ENCODE measurements at places on chromosomes 7 and 10.

DNA sequence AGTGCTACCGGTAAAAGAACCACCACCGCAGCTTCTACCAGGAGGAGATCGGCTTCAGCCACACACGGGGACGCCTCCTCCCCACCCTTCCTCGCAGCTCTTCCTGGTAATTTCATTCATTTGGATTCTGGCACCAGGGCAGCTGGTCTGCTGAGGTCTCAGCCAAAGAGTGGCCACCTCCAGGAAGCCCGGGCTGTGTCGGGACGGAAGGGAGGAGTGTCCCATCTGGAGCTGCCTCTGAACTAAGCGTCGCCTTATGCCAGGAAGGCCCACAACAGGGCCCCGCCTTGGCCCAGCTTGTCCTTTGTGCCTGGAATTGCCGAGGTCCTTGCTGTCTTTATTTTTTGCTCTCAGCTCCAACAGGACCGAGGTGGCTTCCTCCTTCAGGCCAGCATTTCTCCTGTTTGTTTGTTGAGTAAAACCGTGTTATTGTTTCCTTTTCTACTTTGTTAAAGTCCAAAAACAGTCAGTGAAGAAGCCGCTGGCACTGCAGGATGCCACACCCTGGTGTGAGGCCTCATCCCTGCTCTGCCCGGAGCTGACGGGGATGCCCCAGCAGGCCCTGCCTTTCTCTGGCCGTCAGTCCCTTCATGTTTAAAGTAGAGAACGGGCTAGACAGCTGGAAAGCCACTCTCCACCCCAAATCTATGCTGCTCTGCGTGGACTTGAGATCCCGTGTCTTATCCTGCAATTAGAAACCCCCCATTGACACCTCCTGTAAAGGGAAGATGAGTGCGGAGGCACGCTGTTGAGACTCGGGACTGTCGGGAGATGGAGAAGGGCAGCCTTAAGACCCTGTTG lies 24.5 kb upstream of the TTYH3 start:
- no peak for DNase-seq

- DNase-seq, result no peak
Measured at GRCh38 chr7:69736126-69736810, 138.0 kb downstream of the AUTS2 start.

GRCh38 chr7:112634107-112634506 lies 153.3 kb downstream of the LSMEM1 start:
- DNase-seq, result no peak

- peak; percentile 52 for DNase-seq
Measured at GRCh38 chr10:71933651-71934050, 30.5 kb upstream of the CHST3 start.

DNA sequence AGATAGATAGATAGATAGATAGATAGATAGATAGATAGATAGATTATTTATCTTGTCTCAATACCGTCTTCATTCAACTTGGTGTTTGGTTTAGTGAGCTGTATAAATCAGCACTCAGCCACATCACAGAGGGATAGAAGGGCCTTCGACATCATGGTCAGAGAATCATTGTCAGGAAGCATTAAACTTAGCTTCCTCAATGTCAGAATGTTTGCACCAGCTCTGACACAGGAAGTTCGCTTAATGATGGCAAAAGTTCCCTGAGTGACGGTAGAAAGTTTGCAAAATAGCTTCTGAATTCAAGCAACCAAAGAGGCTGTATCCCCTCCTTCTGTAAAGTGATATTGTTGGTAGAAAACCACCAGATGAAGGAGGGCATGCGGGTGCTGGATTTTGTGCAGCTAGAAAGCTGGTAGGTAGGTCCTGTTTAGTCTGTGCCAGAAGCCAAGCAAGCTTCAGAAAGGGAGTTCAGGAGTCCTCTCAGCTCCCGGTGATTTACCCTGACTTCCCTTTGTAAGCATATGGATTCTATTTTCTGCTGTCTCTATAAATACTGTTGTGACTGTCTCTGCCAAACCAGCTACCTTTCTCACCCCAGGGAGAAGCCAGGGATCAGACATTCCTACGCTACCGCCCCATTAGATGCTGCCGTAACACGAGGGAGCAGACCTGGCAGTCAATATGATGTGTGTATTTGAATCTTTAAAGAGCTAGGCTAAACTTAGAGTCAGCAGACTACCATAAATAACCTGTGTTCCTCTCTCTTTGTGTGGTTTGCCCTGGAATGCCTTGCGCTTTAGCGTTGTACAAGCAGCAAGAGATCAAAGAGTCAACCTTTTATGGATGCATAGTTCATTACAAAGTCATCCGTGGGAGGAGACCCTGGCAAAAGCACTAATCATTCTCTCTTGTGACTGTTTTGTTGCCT lies 200.5 kb upstream of the KIAA1217 start:
- DNase-seq, result no peak

GRCh38 chr10:13648425-13648824 lies 61.7 kb downstream of the PRPF18 start:
- DNase-seq, result no peak

DNA sequence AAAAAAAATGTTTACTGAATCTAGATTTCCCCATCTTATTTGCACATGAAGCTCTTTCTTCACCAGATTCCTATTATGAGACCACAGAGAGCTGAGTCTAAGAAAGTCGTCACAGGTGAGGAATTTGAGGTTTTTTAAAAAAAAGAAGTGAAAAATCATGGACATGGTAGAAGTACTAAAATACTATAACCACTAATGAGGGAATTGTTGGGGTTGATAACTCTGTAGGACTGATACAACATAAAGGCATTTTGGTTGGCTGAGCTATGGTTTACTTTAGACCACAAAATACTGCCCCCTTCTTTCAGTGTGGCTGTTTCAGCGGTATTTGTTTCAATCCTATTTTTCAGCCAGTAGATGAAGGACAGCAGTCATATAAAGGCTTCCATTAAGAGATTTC lies 1111.3 kb downstream of the TYW1 start:
- no peak for DNase-seq

DNA sequence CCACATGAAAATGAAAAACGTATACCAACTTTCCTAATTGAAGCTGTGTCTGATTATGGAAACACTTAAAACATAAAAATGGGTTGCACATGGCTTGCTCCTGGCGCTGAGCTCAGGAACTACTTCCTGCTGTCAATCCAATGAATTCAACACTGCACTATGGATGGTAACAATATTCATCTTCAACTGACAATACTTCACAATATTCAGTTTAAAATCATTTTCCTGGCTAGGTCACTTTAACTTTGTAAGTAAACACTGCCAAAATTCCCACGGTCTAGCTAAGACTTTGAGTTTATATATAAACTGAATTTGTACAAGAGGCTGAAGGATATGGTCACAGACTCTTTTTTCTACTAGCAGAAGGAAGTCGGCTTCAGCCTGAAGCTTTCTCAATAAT lies 556.9 kb downstream of the TNS3 start:
- no peak for DNase-seq

- no peak for DNase-seq
Measured at GRCh38 chr7:41503438-41503837, 199.5 kb downstream of the INHBA start.

DNA sequence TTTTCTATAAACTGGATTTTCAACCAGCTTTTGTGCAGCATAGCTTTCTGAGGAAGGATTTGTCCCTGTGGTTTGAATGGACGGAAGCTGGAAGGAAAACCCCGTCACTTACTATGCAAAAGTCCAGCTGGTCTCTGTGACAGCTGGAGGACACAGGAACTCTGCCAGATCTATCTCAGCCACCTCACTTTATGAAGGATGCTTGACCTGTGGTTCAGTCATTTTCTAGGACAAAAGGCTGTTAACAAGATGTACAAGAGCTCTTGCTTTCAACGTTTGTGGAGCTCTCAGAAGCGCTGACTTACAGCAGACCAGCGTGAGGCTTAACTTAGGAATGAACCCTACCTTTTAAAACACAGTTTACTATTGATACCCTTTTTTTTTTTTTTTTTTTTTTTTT lies 90.8 kb downstream of the CREM start:
- DNase-seq, result no peak

DNA sequence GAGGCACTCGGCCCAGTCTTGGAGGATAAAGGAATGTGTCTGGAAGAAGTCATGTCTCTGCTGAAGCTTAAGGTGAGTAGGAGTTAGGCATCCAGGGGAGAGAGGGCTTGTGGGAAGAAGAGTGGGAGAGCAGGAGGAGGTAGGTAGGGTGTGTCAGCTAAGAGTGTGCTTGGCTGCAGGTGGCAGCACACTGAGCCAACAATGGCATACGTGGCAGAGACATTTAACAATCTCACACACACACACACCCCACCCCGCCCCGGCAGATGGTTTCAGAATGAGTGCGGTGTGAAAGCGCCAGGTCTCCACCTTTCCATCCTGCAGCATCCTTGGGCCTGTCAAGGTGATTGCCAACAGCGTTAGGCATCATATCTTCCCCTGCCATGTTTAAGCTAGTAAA lies 11.2 kb upstream of the ARPC1A start:
- no peak for DNase-seq

- DNase-seq, result no peak
Measured at GRCh38 chr7:151897951-151898686, 21.2 kb upstream of the PRKAG2 start.

GRCh38 chr7:77226357-77226839 lies 26.8 kb upstream of the FGL2 start:
- DNase-seq, result no peak

- no peak for DNase-seq
Measured at GRCh38 chr7:148050492-148051158, 539.9 kb upstream of the C7orf33 start.

- no peak for DNase-seq
Measured at GRCh38 chr10:72812415-72812752, 81.2 kb upstream of the OIT3 start.

- no peak for DNase-seq
Measured at GRCh38 chr10:45410807-45411606, 37.0 kb downstream of the ALOX5 start.

DNA sequence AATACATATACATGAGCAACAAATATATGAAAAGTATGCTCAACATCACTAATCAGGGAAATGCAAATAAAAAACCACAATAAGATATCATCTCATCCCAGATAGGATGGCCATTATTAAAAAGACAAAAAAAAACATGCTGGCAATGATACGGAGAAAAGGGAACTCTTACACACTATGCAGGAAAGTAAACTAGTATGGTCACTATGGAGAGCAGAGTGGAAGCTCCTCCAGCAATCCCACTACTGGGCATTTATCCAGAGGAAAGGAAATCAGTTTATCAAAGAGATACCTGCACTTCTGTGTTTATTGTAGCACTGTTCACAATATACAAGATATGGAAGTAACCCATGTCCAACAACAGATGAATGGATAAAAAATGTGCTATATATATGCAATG lies 217.5 kb downstream of the SDK1 start:
- no peak for DNase-seq

GRCh38 chr7:14579971-14580370 lies 322.6 kb downstream of the DGKB start:
- no peak for DNase-seq

GRCh38 chr10:122650331-122650730 lies 49.3 kb downstream of the C10orf120 start:
- no peak for DNase-seq

- DNase-seq, result no peak
Measured at GRCh38 chr7:128447941-128448564, 7.6 kb upstream of the HILPDA start.

GRCh38 chr10:73591935-73592699 lies 975 bp upstream of the USP54 start:
- DNase-seq, result no peak

- no peak for DNase-seq
Measured at GRCh38 chr7:121123032-121123431, 134.5 kb downstream of the CPED1 start.

- no peak for DNase-seq
Measured at GRCh38 chr10:86311906-86312305, 54.7 kb downstream of the GRID1 start.

DNA sequence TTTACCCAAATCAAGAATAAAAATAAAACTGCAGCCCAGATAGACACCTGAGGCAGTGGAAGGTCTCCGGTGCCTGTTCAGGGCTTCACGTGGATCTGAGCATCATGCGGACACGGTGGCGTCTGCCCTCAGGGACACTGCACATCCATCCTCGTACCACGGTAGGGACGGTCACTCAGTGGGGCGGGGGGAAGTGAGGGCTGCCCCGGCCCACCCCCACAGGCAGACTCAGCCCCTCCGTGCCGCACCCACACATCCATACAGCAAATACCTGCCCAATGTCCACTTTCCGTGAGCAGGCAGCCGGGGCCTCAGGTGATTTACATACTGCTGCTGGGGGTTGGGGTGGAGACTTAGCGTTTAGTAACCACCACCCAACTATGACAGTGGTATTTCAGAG lies 207.8 kb downstream of the DIP2C start:
- no peak for DNase-seq

DNA sequence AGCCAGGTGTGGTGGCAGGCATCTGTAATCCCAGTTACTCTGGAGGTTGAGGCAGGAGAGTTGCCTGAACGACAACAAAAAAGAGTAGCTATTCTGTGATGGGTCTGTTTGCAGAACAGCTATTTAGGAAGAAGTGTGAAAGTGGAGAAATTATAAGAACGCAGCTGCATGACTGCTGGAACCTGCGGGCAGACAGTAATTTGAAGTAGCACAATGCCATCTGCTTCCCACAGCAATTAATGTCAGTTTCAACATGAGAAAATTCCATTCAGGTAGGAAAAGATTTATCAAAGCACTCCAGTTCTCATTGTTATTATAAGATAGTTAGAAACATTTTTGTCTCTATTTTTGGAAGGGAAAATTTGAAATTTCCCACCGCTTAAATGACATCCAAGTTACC lies 21.5 kb downstream of the LAMB1 start:
- DNase-seq, result no peak

DNA sequence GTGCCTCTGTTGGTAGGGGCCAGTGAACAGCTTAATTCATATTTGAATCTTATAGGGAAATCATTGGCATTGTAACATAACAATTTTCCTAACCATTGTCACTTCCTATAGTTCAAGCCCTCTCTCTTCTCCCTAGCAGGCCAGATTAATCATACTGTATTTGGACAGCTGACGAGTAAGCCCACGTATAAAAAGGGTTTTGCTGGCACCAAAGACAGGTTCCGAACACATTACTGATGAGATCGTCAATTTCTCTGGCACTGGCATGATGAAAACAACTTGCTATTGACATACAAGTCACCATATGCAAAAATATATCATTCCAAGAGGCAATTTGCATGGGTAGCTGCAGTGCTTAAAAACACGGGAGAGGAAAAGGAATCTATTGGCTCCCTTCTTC lies 891.1 kb upstream of the AUTS2 start:
- DNase-seq, result no peak

DNA sequence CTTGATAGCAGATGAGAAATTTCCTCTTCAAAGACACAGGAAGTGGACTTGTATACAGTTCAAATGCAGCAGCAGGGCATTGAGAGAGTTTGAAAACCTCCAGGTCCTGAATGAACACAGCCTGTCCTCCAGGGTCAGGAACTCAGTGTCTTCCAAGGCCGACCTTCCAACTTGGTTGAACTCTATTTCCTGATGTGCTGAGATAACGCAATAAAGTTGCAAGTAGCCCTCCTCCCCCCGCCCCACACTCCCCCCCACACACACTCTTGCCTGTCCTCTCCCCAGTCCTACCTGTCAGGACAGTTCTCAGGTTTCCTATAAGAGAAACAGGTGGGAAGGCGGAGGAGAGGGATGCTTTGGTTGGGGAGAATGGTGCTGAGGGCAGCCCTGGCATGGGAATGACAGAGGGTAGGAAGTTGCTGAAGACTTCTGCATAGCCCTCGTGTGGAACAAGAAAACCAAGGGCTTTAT lies 90.0 kb downstream of the CCDC71L start:
- DNase-seq, result no peak

Data from activated T-cell treated with anti-CD3 and anti-CD28 coated beads for 4 hours (primary cell).